ENCODE measurements at places on chromosomes 1 and 21.

DNA sequence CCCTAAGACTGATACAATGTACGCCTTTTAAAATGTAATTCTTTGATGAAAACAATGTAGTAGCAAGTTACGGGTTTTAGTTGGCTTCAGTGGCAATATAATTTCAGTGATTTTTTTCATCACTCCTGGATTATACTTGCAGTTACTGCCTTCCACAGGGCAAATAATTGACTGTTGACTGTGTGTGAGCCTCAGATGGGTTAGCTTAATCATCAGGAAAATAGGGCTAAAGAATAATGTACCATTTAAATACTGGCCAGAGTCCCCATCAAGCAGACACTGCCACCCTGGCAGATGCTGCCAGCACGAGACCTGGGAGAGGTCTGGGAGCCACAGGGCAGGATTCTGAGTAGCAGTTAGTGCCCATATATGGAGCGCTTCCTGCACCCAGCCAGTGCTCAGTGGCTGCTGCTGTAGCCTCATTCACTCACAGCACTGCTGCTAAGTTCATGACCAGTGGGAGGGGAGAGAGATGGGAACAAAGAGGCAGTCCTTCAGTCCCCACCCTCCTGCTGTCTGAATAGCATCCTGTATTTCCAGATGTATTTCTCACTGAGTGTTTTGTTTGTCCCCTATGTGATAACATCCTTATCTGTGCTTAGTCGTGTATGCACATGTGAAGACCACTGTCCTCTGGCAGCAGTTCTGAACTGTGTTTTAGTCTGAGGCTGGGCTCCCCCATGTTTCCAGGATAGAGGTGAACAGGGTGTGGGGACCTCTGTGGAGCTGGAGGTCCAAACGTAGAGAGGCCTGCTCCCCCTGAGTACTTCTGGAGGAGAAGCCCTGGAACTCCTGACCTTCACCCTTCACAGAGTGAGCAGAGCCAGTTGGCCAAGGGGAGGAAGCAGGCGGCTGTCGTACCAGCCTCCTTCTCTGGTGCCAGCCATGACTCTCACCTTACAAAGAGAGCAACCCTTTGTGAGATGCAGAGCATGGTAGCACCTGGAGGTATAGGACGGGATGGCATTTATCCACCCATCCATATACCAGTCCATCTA is 80.4 kb downstream of the ADARB1 start:
- H3K27ac ChIP-seq, result no peak overlapping the region
- peak; percentile 65 for DNase-seq
- no peaks in the 10 kb centered on the region for H3K36me3 ChIP-seq

DNA sequence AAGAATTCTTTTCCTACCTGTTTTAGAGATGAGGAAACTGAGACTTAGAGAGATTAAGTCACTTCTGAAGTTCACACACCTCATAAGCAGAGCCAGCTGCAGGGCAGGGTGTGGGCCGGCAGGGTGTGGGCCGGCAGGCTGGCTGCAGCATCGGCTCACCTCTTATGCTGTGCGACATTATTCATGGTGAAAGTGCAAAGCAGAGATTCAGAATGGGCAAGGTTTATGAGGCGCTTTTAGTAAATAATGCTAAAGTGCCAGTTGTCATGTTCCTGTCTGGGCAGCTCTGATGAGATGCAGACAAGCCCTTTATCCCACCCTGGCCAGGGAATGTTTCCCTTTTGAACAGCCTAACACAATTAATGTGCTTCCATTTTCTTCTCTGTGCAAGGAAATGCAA is 14.6 kb downstream of the MAB21L3 start:
- no peak overlapping the region for H3K27ac ChIP-seq
- no peak overlapping the region for H3K4me3 ChIP-seq
- DNase-seq, result no peak
- H3K36me3 ChIP-seq, result no peaks in the 10 kb centered on the region
- H3K27me3 ChIP-seq, result peaks cover 5% of the 10 kb centered on the region
- H3K4me1 ChIP-seq, result no peaks in the 10 kb centered on the region

DNA sequence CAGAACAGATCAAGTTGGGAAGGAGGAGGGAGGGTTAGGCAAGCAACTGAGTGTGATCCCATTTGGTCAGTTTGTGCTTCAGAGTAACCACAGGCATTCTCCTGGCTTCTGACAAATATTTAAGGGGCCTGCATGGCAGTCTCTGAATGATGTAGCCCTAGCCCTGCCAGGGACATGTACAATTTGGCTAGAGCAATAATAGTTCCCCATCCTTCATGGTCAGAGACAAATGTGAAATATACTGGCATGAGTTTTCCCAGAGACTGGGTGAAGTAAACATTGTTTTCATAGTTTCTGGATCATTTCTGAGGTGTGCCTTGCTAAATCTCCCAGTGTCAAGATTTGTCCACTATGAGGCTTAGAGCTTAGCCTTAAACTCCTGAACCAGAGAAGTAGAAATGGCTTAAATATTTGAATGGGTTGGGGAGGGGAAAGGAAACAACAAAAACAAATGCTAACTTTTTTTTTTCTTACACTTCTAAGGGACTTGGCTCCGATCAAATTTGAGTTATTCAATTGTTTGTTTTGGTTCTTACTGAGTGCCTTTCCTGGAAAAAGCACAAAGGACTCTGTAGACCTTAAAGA is 42.0 kb upstream of the UBE2U start:
- DNase-seq, result no peak
- H3K4me1 ChIP-seq, result no peaks in the 10 kb centered on the region

- peaks cover 55% of the 10 kb centered on the region for H3K4me1 ChIP-seq
- no peaks in the 10 kb centered on the region for H3K27me3 ChIP-seq
- no peaks in the 10 kb centered on the region for H3K36me3 ChIP-seq
Measured at GRCh38 chr1:52142220-52143183, 613 bp downstream of the ZFYVE9 start.

GRCh38 chr21:27741736-27742135 is 774.8 kb upstream of the ADAMTS5 start:
- DNase-seq, result no peak
- H3K27ac ChIP-seq, result no peak overlapping the region
- no peaks in the 10 kb centered on the region for H3K36me3 ChIP-seq
- no peaks in the 10 kb centered on the region for H3K4me1 ChIP-seq
- no peak overlapping the region for H3K4me3 ChIP-seq
